Stimulated activated CD4-positive, alpha-beta T cell treated with anti-CD3 and anti-CD28 coated beads, Interleukin-4, amount 100 ng/mL, for 4 hours (primary cell): ENCODE measurements at places on chromosomes 6 and 20.

DNA sequence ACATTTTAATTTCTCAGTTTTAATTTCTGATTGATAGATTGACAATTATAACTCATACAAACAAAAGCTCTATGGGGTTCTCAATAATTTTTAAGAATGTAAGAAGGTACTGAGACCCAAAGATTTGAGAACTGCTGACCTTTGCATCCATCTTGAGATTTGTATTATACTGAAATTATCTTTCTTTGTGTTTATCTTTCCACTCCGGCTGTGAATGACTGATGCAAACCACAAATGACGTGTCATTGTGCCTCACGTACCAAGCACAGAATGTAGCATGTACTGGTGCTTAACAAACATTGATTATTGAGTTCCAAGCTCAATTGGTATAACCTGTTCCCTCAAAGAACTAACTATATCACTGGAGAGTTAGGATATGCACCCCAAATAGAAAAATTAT, 152.1 kb upstream of the SMLR1 start:
- no peak for DNase-seq

DNA sequence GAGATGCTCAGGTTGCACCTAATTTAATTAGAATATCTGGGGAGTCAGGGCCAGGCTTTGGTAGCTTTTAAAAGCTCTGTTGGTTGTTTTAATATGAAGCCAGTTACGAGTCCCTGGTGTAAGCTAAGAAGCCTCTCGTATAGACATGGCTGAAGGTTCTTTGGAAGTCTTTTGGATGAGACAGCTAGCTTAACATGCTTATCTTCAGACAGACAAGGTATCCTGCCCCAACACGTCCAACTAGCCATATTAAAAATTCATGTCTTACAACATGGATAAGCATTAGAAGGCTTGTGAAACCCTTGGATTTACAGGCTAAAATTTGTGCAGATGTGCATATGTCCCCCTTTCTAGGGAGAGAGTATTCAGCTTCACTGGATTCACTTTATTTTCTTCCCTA, 105.7 kb upstream of the KCNK16 start:
- no peak for DNase-seq

- no peak for DNase-seq
Observed at GRCh38 chr6:1233924-1234323, 78.0 kb upstream of the FOXQ1 start.

- DNase-seq, result peak; percentile 42
Observed at GRCh38 chr20:50338479-50339391, 148.1 kb downstream of the CEBPB start.

DNA sequence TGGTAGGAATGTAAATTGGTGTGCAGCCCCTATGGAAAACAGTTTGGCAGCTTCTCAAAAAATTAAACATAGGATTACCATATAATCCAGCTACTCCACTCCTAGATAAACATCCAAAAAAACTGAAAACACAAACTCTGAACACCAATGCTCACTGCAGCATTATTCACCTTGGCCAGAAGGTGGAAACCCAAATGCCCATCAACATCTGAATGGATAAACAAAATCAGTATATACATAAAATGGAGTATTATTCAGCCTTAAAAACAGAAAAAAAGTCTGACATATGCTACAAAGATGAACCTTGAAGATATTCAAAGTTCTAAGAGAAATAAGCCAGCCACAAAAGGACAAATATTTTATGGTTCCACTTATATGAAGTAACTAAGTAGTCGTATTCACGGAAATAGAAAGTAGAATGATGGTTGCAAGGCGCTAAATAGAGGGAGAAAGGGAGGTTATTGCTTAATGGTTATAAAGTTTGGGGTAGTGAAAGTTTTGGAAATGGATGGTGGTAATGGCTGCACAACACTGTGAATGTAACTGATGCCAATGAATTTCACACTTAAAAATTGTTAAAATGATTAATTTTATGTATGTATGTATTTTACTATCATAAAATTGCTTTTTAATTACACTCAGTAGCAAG, 4.0 kb downstream of the PHF10 start:
- no peak for DNase-seq

- DNase-seq, result no peak
Observed at GRCh38 chr6:168828800-168829199, 387.8 kb downstream of the SMOC2 start.

- no peak for DNase-seq
Observed at GRCh38 chr6:10520468-10520867, 683 bp upstream of the GCNT2 start.

GRCh38 chr6:161226009-161226964, 47.6 kb downstream of the AGPAT4 start:
- no peak for DNase-seq

DNA sequence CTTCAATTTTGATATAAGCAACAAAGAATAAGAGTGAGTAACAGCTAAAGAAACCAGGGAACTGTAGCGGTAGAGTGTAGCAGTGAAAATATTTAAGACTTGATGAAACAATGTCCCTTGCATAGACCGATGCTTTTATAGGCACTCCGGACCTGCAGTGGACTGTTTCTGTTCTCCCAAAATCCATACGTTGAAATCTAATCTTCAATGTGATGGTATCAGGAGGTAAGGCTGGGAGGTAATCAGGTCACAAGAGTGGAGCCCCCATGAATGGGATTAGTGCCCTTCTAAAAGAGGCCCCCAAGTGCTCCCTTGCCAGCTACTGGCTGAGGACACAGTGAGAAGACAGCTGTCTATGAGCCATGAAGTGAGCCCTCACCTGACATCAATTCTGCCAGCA, 260.4 kb downstream of the ADGB start:
- no peak for DNase-seq

- no peak for DNase-seq
Observed at GRCh38 chr6:35400111-35400510, 52.0 kb upstream of the FANCE start.

GRCh38 chr20:32034581-32035425, 17.2 kb upstream of the HCK start:
- no peak for DNase-seq

DNA sequence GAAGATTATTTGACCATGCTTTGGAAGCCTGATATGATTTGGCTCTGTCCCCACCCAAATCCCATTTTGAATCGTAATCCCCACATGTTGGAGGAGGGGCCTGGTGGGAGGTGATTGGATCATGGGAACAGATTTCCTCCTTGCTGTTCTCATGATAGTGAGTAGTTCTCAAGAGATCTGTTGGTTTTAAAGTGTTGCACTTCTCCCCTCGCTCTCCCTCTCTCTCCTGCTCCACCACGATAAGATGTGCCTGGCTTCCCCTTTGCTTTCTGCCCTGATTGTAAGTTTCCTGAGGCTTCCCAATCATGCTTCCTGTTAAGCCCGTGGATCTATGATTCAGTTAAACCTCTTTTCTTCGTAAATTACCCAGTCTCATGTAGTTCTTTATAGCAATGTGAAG, 21.7 kb upstream of the FAM217A start:
- no peak for DNase-seq

DNA sequence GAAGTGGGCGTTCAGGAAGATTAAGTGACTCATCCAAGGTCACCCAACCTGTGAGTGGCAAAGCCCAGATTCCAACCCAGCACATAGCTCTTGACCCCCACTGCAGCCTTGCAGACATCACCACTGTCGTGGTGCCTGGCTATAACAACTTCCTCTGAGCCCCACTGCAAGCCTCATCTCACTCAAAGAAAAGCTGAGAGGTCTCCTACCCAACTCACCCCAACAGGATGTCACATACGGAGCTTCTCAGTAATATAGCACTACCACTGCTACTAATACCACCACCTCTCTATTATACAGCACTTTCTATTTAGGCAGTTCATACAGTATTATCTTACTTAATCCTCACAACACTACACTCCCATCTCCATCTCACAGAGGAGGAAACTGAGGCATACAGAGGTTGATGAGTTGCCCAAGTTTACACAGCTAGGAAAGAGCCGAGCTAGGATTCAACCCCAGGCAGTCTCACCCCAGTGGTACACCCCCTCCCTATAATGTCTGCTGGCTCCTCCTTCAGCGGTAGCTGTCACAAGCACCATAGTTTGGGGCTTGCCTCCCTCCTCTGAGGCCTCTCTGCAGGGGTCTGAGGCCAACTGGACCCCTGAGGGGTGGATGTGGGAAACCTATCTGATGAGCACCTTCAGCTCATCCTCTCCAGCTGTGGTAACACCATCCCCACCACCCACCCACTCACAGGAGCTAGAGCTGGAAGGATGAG, 19.5 kb downstream of the TFEB start:
- DNase-seq, result no peak

- no peak for DNase-seq
Observed at GRCh38 chr20:56592211-56592610, 36.9 kb upstream of the TFAP2C start.

DNA sequence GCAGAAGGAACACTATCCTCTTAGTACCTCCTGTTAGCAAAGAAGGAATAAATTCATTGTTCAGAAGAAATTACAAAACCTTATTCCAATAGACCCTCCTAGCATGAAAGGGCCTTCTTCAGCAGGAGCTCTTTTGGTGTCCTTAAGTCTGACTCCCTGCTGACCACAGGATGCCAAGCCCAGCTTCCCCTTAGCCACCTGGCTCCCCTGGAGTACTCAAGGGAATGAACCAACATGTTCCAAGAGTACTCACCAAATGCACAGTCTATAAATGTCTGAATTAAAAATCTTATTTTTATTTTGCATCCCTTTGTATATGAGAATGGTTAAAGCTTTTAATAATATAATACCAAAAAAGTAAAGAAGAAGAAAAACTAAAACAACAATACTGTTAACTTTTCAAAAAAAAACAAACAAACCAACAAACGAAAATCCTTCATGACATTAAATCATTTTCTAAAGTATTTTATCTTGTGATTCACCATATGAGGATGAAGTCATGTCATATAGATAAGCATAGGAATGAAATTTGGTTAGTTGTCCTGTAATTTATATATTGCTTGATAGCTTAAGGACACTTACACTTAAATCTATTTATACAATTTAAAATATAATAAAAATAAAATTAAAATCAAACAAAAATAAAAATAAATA, 1355.1 kb downstream of the HACE1 start:
- DNase-seq, result no peak

DNA sequence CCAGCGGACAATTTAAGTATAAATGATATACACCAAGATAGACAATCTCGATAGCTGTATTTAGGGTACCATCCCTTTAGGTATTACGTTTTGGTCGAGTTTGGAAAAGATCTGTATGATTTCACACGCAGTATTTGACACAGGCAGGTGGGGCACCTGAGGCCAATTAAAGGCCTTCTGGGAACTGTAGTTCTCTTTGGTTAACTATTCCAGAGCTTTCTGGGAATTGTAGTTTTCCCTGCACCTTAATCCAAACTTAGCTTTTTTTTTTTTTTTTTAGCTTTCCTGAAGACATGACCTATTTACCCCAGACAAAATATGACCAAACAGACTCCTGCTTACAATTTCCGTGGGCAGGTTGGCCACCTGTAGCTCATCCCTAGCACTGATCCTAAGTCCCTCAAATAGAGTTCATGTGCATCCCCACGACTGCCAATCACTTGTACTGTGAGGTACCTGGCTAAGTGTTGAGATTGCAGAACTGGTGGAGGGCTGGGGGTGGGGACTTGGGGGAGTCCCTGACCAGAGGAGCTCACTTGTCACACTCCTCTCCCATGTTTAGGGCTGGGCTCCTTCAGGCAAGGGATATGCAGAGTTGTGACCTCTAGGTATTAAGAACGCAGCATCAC, 999 bp upstream of the EHMT2 start:
- no peak for DNase-seq

- DNase-seq, result no peak
Observed at GRCh38 chr6:111724505-111724904, 118.8 kb upstream of the TRAF3IP2 start.

- DNase-seq, result no peak
Observed at GRCh38 chr6:15079288-15079817, 166.5 kb upstream of the JARID2 start.

DNA sequence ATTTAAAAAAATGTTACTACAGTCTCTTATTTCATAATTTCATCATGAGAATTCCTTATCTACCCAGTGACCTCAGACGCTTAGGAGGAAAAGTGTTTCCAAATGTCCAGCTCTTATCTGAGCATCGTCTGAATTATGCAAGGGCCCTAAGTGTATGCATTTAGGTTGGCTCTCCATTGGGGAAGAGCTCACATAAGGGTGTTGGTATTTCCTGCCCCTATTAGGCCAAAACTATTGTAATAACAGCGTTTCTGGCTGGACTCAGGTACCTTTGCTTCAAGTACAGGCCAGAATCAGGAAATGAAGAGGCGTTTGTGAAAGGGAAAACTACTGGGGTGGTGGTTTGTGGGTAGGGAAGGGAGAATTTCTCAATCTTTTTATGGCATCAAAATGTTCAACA, 40.4 kb upstream of the SGK1 start:
- no peak for DNase-seq

DNA sequence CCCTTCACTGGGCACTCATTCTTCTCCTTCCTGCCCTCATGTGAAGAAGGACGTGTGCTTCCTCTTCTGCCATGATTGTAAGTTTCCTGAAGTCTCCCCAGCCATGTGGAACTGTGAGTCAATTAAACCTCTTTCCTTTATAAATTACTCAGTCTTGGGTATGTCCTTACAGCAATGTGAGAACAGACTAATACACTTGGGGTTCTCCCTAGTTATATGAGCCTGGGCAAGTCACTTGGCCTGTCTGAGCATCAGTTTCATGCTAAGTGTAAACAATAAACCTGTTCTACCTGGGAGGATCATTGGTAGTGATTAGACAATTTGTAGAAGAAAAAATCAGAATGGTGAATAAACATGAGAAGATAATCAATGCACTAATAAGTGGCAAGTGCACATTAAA, 162.2 kb upstream of the ARG1 start:
- DNase-seq, result no peak

DNA sequence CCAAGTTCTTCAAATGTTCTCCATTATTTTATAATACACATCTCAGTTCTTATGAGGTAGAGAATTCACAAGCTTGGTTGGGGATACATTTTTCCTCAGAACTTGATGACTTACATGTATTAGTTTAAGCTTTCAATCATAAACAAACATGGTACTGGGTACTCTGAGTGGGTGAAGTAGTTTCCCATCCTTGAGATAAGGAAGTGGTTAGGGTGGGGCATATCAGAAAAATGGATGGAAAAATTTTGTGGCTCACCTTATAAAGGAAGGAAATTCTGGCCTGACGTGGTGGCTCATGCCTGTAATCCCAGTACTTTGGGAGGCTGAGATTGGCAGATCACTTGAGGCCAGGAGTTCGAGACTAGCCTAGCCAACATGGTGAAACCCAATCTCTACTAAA, 52.0 kb downstream of the CD164 start:
- no peak for DNase-seq

- no peak for DNase-seq
Observed at GRCh38 chr6:137867685-137868509, 838 bp downstream of the TNFAIP3 start.

DNA sequence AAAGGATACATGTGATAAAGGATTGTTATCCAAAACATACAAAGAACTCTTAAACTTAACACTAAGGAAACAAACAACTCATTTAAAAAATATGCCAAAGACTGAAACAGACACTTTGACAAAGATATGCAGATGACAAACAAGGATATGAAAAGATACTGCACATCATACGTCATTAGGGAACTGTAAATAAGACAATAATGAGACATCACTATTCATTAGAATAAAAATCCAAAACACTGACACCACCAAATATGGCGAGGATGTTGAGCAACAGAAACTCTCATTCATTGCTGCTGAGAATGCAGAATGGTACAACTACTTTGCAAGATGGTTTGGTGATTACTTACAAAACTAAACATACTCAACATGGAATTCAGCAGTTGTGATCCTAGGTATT, 156.5 kb upstream of the FOXA2 start:
- DNase-seq, result no peak
